ENCODE measurements at places on chromosomes 12 and 14.

DNA sequence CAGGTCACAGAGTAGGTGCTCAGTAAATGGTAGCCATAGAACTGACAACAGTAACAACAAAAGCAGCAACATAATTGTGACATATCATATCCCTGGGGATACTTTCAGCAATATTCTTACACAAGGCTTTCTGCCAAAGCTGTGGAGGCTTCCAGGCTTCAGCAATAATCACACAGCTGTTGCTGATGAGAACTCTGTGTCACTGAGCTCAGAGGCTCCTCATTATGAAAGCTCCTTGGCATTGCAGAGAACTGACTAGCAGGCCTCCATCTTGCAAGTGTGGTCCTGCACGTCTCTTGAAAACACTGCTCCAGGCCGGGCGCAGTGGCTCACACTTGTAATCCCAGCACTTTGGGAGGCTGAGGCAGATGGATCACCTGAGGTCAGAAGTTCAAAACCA, 97.3 kb upstream of the BTG1 start:
- DNase-seq = no peak

DNA sequence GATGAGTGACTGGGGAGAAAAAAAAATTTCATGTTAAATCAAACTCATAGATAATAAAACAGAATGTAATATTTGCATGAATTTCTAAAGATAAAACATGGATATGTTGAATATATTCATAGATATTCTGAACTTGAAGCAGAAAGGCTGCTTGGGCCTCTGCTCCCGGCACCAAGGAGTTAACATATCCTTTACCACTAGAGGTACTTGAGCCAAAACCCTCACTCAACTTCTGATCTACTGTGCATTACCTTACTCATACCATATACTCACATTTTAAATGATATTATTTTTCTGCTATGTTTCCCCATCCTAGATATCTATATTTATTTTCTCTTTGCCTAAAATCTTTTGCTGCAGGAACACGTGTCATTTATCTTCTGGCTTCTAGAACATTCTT, 14.9 kb downstream of the AREL1 start:
- DNase-seq = no peak

GRCh38 chr12:104672501-104673265, 215.9 kb downstream of the CHST11 start:
- DNase-seq = no peak

- DNase-seq = no peak
These were observed 126.8 kb upstream of the CPSF6 start for GRCh38 chr12:69112616-69113015.

GRCh38 chr12:77031745-77032144, 33.6 kb downstream of the E2F7 start:
- no peak for DNase-seq

DNA sequence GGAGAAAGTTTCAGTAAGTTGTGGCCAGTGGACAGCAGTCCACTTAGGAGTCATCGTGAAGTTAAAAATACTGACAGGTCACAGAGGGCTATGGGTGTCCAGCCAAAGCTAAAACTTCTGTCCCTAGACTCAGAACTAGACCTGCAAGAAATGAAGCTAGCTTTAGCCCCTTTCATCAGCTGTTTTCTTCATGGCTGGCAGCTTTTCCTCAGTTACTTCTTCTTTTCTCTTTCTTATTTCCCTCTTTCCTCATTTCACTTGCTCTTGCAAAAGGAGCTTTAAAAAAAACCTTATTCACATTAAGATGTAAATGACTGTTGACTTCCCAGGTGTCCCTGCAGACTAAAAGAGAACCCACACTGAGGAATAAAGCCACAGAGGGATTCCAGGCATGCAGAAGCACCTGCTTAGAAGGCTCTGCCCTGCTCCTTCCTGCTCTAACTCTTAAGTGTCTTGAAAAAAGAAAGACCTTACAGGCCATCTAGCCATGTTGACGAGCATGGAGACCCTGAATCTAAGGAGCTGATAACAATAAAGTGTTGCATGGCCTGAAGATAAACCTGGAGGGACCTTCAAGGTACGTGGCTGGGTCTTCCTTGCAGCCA, 69.7 kb upstream of the CCND2 start:
- DNase-seq = no peak

- DNase-seq = no peak
These were observed 846.8 kb downstream of the NRXN3 start for GRCh38 chr14:79016828-79017505.

DNA sequence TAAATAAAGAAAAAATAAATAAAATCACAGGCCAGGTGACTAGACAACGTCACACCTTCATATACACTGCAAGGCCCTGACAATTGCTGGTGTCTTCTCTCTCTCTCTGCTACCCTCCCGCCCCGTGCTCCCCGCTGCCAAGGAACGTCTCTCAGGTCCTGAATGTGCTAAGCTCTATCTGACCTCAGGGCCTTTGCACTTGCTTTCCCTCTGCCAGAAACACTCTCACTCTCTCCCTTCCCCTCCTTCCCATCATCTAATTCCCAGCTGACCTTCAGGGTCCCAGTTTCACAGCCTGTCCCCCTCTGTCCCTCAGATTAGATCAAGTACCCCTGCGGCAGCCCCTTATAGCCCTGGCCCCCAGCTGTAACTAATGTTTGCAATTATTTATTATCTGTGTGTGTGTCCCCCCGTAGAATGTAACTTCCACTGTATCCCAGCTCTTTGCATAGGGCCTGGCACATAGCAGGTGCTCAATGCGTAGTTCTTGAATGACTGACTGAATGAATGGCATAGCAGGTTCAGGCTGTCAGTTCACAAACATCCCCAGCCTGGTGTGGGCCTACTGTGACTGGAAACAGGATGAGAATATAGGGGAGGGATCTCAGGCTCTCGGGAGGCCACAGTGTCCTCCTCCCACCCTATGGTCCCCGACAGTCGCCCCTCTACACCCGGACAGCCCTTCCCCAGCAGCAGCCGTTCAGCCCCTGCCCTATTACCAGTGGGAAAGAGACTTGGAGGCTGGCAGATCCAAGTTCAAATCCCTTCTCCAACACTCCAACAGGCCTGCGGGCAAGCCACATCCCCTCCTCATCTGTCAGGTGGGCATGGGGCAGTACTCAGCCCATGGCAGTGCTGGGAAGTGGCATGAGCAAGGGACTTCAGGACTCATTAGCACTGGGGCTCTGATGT, 6.6 kb downstream of the BEGAIN start:
- no peak for DNase-seq

GRCh38 chr12:106914796-106915634, 40.7 kb upstream of the TMEM263 start:
- no peak for DNase-seq

GRCh38 chr12:44835641-44836379, 40.3 kb downstream of the NELL2 start:
- DNase-seq = no peak

- DNase-seq = peak; percentile 84
These were observed 39.0 kb downstream of the SLCO1B1 start for GRCh38 chr12:21169878-21170472.

DNA sequence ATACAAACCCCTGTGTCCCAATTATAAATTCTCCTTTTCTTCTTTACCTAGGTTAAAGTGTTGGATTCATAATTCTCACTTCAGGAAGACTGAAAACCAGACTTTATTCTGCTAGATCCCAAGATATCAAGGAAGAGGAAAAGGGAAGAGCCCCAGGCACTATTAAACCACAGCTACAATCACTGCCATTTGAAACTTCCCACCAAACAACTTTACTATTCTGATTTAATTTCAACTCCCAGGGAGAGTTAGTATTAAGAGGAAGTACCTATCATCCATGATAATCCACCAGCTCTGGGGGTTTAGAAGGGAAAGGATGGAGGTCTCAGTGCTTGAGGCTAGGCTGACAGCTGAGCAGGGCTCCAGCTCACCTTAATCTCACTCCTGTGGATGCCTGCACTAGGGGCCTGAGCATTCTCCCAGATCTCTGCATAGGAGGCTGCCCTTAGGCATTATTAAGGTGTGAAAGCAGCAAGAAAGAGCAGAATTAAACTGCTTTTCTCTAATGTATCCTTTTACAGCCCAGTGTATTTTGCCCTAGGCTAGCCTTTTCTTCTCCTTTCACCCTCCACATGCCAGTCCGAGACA, 52.9 kb downstream of the MYF5 start:
- no peak for DNase-seq

DNA sequence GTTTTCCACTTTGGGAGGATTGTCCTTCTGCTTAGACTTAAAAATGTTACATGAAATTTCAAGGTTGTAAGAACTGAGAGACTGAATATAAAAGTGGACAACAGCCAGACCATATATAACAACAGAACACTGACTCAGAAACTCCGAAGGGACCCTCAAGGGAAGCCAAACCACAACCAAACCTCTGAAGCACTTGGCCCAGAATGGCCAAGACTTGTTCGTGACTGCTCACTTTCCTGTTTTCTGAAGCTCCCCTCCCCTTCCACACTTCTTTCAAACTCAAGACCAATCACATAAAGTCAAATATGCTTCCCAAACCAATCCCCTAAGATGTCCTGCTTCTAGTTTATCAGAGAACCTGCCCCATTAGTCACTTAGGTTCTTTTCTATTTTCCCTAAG, 13.7 kb downstream of the OR6J1 start:
- no peak for DNase-seq

GRCh38 chr14:87181288-87181687, 811.7 kb downstream of the GALC start:
- DNase-seq = no peak

DNA sequence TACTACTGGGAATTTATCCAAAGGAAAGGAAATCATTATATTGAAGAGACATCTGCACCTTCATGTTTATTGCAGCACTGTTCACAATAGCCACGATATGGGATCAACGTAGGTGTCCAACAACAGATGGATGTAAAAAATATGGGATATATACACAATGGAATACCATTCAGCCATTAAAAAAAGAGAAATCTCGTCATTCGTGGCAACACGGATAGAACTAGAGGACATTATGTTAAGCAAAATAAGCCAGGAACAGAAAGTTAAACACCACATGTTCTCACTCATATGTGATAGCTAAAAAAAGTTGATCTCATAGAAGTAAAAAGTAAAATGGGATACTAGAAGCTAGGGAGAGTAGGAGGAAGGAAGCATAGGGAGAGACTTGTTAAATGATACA, 82.9 kb upstream of the CLMN start:
- DNase-seq = no peak

DNA sequence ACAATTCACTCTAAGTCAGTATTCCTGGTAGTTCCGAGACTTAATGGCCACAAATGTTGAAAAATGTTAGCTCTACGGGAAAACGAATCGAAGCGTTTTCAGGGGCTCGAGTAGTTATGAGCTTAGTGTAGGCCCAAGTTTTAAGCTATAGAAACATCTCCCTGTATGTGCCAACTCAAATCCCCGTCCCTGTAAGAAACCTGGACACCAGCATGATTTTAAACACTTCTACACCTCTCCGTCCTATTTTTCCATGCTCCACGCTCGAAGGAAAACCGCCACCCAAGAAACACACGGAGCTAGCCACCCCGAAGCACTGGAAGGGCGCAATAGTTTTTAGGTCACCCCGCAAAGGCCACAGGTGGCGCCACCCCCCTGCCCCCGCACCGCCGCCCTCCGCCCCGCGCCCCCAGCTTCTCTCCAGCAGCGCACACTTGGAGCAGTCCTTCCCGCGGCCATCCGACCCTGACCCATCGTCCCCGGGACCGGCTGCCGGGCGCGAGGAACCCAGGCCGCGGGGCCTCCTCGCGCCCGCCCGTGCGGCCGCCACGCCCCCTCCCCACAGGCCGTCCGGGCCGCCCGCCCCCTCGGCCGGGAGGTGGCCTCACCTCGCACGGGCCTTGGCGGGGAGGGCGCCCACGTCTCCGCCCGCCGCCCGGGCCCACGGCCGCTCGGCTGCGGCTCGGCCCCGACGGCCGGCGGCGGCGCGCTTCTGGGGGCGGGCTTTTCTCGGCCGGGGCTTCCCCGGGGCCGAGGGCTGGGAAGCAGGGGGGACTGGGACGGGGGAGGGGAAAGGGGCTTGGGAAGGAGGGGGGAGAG, 522 bp downstream of the R3HDM2 start:
- DNase-seq = peak; percentile 73

GRCh38 chr12:89016970-89017778, 335.1 kb downstream of the DUSP6 start:
- DNase-seq = peak; percentile 76

DNA sequence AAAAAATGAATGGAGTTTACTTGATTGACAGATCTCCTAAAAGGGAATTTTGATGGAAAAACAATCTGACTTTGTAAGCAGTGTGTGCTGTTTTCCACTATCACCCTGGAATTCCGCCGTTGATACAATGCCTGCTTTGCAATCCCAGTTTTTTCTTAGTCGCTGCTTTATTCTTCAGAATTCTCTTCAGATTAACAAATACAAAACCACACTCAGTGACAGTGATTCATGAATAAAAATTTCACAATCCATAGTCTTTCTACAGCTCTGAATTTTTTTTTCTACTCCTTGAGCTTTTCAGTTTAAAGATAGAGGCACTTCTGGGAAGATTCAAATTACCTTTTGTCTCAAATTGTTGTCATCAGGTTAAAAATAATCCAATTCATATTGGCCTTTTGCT, 44.6 kb upstream of the KITLG start:
- no peak for DNase-seq

- no peak for DNase-seq
These were observed 914 bp upstream of the CCND2 start for GRCh38 chr12:4272424-4273272.

GRCh38 chr12:3656946-3657622, 95.8 kb downstream of the CRACR2A start:
- no peak for DNase-seq

DNA sequence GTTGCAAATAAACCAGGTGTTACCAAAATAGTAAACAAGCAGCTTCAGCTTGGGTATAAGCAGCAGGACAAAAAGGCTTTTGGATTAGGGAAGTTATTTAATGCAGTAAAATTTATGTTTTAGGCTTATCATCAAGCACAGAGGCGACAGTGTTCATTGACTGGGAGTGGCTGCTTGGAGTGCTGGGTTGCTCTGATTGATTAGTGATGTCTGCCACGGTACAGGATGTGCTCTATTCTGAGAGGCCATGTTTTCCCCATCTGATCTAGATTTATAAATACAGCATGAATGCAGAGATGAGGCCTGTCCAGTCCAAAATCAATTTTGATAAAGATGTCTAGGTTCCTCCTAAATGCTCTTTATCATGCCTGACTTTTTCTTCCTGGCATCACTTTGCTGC, 83.5 kb downstream of the MAP1LC3B2 start:
- no peak for DNase-seq

GRCh38 chr12:4829793-4830162, 79.9 kb upstream of the KCNA1 start:
- DNase-seq = no peak

Data from NAMALWA (cell line).